Activated naive CD8-positive, alpha-beta T cell treated with anti-CD3 and anti-CD28 coated beads, Interleukin-2, amount 10 ng/mL, durations not matched to agents 7 days and 5 days (primary cell): ENCODE measurements at places on chromosomes 16 and 17. TPM values are rescaled to one million over a fixed set of nuclear protein-coding genes. Genes with fewer than 3 reads are reported as not detected.

DNA sequence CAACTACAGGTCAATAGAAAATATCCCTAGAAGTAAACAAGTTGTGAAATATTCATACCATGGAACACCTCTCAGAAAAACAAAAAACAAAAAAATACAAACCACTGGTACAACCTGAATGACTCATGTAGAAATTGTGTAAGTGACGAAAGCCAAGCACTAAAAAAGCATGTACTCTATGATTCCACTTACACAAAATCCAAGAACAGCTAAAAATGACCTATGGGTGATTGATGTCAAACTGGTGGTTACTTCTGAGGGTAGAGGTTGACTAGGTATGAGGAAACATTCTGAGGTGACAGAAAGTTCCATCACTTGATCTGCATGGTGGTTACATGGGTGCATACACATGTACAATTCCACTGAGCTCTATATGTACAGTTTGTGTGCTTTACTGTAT lies 31.1 kb downstream of the DHRS7C start:
- H3K36me3 ChIP-seq: no peaks in the 10 kb centered on the region
- H3K27me3 ChIP-seq: peaks cover 8% of the 10 kb centered on the region
- no peaks in the 10 kb centered on the region for H3K4me1 ChIP-seq
- no peak for DNase-seq
- no peak overlapping the region for H3K27ac ChIP-seq

GRCh38 chr17:9676820-9677310 lies 31.5 kb downstream of the USP43 start:
- no peak overlapping the region for H3K27ac ChIP-seq
- H3K27me3 ChIP-seq: no peaks in the 10 kb centered on the region
- H3K4me3 ChIP-seq: no peak overlapping the region
- H3K36me3 ChIP-seq: no peaks in the 10 kb centered on the region

GRCh38 chr16:50517450-50518252 lies 30.5 kb upstream of the NKD1 start:
- H3K27ac ChIP-seq: no peak overlapping the region
- no peaks in the 10 kb centered on the region for H3K4me1 ChIP-seq
- no peak for DNase-seq
- H3K27me3 ChIP-seq: peaks cover 21% of the 10 kb centered on the region

PABPN1L gene
- not detected for total RNA-seq

SYT17 gene
- not detected for total RNA-seq

PPP1R27 gene
- total RNA-seq: not detected
